Activated CD4-positive, alpha-beta memory T cell treated with anti-CD3 and anti-CD28 coated beads for 36 hours (primary cell): ENCODE measurements at places on chromosomes 1 and 21.

DNA sequence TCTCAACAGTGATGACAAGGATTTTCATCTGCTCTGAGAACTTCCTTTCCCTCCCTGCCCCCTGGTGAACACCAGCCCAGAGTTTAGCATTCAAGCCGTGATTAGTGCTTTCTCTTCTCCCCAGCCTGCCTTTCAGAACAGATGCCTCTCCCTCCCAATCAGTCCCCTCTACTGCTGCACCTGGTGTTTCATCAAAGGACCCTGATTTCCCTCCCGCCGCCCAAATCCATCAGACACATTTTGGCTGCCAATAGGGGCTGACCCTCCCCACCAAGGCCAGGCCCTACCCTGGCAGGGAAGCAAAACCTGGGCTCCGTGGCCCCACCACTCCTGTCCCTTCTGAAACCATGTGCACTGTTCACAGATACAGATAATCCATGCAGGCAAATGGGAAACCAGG lies 34.0 kb upstream of the KLHDC7A start:
- no peak for DNase-seq

GRCh38 chr1:109527846-109528695 lies 11.6 kb upstream of the GPR61 start:
- peak; percentile 4 for DNase-seq

DNA sequence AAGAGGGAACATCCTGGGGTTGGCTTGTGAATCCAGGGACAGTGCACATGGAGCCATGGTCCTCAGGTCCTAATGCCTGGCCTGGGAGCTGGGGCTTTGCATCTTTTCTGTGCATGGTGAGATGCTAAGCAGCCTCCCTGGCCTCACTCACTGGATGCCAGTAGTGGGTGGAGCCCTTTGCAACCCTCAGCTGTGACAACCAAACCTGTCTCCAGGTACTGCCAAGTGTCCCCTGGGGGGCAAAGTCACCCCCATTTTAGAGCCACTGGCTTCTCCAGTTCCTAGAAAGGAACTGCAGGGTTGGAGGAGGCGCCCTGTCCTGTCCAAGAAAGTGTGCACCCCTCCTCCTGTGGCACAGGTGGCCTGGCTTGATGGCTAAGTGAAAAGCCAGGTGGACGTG lies 44.6 kb upstream of the GRIK3 start:
- no peak for DNase-seq

GRCh38 chr21:28234326-28234725 lies 758.4 kb downstream of the LTN1 start:
- no peak for DNase-seq

GRCh38 chr1:246035060-246035541 lies 472.0 kb downstream of the SMYD3 start:
- no peak for DNase-seq

- no peak for DNase-seq
These were observed 41.4 kb upstream of the NFASC start for GRCh38 chr1:204829133-204829825.

GRCh38 chr1:247441606-247442005 lies 16.3 kb downstream of the OR2B11 start:
- no peak for DNase-seq

- DNase-seq, result peak; percentile 16
These were observed 4.9 kb downstream of the SLC5A9 start for GRCh38 chr1:48227165-48228013.
